NCI-H1694 treated with DMSO at 0.1 percent for 48 hours (cell line): ENCODE measurements at places on chromosomes 3 and 15.
A peak's percentile ranks its signal among the peaks of the same experiment; 100 is the strongest.

- no peak for DNase-seq
These were observed 173.3 kb downstream of the PDZRN3 start for GRCh38 chr3:73451301-73451944.

DNA sequence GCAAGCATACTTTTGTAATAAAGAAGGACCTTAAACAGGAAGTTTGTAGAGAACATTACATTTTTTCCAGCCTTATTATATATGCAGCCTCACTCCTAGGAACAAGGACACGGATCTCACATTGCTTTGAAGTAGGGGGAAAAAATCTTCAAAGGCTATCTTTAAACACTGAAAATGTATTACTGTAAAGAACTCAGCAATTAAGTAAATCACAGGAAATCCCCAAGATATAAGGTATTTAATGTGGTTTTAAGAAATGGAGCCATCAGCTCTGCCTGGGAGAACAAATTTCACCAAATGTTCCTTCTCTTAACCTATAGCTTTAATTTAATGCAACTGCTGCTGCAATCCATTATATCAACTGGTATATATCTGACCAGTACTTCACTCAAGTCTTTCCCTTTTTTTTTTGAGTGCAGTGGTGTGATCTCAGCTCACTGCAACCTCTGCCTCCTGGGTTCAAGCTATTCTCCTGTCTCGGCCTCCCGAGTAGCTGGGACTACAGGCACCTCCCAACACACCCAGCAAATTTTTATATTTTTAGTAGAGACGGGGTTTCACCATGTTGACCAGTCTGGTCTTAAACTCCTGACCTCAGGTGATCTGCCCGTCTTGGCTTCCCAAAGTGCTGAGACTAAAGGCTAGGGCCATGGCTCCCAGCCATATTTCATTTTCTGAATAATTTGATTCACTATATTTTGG is 2.8 kb downstream of the BTLA start:
- DNase-seq = no peak

GRCh38 chr3:19149368-19149767 is 1.1 kb downstream of the KCNH8 start:
- no peak for DNase-seq

DNA sequence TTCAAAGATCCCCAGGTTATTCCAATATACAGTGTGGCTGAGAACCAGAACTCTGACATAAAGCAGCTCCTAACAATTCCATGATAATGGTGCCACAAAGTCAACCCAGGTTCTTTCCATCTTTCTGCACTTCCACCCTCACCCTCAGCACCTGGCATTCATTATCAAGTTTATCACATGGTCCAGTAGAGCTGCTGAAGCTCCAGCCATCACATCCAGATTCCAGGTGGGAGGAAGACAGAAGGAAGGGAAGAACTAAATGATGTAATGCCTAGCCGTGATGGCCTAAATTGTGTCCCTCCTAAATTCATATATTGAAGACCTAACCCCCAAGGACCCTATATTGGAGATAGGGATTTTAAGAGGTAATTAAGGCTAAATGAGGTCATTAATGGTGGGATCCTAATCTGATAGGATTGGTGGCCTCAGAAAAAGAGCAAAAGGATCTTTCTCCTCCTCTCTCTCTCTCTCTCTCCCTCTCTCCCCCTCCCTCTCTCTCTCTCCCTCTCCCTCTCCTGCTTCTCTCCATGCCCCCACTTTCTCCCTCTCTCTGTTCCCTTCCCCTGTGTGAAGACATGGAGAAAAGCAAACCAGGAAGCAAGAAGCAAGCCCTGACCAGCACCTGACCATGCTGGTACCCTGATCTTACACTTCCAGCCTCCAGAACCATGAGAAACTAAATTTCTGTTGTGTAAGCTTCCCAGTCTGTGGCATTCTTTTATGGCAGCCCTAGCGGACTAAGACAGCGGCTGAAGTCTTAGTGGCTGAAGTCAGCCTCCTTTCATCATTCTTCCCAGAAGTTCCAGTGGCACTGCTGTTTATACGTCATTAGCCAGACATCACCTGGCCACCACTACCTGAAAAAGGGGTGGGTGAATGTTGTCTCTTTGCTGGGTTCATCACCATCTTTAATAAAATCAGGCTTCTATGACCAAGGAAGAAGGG is 369.7 kb upstream of the PROK2 start:
- DNase-seq = no peak

GRCh38 chr3:113912552-113913236 is 35.1 kb upstream of the ZDHHC23 start:
- peak; percentile 74 for DNase-seq

GRCh38 chr15:90956274-90957030 is 1.8 kb downstream of the RCCD1 start:
- peak; percentile 29 for DNase-seq

- no peak for DNase-seq
These were observed 489 bp downstream of the CSPG5 start for GRCh38 chr3:47578119-47578632.

- peak; percentile 65 for DNase-seq
These were observed 17.1 kb upstream of the VILL start for GRCh38 chr3:37973246-37974054.

DNA sequence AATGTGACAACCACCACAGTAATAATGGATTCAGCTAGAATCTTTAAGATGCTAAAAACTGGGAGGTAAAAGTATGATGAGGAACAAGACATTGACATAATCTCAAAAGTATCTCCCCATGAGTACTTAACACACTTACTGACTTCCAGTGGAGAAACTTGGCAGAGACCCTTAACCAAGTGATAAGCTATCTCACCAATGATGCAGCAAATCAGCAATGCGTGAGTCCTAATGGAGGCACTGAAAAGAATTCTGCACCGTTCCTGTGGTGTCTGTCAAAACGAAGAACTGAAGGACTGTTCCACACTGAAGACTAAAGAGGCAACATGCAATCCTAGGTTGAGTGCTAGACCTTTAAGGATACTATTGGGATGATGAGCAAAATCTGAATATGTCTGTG is 67.9 kb upstream of the OCA2 start:
- DNase-seq = no peak

- DNase-seq = no peak
These were observed 336.1 kb downstream of the GBE1 start for GRCh38 chr3:81425198-81425868.

GRCh38 chr3:133930341-133930933 is 34.8 kb upstream of the RAB6B start:
- DNase-seq = peak; percentile 55

DNA sequence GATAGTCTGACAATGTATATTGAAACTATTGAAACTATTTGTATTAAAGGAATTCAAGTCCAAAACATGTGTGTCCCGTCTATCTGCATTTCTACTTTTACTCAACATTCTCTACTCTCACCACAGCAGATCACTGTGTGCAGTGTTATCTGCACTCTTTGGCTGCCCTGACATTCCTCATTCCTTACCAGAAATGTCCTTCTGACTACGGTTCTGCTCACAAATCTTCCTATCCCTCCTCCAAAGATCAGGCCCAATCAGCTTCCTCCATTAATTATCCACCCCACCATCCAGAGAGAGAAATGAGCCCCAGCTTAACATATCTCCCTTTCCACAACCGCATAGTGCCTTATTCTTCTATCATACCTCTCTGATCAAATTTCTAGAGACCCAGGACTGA is 94.7 kb downstream of the TBL1XR1 start:
- DNase-seq = no peak

DNA sequence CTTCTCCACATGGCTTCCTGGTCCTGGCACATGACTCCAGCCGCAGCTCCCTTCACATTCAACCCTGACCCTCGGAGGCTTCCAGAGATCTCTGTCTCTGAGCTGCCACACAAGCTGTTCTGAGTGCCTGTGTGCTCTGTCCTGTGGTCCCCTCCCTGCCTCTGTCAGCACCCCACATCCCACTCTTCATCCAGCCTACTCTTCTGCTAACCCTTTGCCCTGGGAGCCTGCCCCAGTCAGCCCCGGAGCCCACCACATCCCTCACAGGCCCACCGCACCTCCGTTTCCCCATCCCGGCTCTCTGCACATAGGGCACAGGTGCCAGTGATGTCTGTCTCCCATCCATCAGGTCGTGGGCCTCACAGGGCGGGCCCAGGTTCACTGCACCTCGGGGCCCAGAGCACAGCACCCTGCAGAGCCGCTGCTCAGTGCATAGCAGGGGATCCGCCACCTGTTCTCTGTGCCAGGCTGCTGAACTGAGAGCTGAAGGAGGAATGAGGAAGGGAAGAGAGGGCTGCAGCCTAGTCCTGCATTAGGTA is 133.6 kb downstream of the UACA start:
- DNase-seq = no peak

DNA sequence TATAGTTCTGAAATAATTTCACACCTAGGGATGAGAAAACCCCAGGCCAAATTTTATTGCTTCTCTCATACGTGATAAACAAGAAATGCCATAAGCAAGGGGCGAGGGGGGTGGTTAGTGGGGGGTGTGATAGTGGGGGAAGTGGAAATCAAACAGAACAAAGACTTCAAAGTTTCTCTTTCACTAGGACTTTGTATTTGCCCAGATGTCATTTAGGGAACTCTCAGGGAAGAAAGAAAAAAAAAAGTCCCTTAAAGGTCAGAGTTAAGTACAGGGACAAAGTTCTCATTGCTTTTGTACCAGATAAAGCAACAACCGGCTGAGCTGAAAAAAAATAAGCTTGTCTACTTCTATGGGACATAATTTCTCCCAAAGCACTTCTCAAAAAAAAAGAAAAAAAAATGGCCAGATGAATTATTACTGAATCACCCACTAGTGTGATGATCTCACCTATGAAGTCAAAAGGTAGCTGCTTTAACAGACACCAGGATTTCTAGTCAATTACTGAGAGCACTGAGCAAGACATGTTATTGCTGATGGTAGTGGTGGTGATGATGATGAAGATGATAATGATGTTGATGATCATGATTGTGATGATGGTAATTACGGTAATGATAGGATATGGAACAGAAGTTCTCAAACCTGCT is 56.2 kb downstream of the FHIT start:
- DNase-seq = no peak

- peak; percentile 58 for DNase-seq
These were observed 92.3 kb upstream of the ROPN1 start for GRCh38 chr3:124084022-124084881.

DNA sequence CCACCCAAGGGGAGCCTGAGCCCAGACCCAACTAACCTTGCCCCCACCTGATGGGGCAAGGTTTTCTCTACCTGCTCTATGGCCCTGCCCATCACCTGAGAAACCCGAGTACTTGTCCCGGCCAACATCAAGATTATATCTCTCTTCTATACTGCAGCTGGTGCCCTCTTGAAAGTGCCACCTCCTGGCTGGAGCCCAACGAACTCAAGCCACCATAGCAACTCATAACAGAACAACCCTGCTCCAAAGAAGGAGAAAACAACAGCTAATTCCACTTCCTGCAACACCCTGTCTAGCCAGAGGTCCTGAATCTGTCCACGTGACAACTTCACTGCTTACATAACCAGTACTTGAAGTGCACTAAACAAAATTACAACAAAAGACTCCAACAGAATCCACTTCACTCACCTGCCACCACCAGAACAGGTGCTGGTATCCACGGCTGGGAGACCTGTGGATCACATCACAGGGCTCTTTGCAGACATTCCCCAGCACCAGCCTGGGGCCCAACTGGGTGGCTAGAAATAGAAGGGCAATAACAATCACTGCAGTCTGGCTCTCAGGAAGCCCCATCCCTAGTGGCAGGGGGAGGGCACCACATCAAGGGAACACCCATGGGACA is 49.2 kb downstream of the PIERCE2 start:
- no peak for DNase-seq

DNA sequence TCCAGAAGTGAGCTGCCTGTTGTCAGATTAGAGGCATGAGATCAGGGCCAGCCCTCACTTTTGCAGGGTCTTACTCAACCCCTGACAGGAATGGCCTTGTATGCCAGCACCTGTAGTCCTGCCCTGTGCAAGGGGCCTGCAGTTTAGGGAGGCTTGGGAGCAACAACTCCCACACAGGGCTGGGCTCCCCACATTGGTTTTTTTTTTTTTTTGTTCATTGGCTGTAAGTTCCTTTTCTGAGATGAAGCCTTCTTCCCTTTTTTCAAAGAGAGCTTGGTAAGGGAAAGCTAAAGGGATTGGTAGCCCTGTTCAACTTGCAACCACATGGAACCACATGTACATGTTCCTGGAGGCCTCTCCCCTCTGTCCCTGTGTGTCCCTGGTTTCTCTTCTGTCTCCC is 46.4 kb downstream of the TNFAIP8L3 start:
- DNase-seq = no peak

DNA sequence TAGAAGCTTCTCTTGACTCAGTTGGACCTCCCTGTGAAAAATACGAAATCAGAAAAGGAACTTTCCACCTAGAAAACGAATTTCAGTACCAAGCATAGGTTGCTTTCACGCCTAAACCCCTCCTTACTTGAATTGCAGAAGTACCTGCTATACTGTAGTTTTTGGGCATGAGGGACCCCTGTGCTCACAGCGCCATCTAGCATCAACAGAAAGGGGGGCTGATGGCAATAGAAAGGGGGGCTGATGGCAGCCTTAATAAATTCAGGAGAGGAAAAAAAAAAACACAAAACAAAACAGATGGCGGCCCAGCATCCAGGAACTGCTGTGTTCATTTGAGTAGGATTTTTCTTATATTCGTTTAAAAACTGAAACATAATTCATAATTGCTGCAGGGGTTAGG is 96.7 kb downstream of the NPAP1 start:
- DNase-seq = no peak

DNA sequence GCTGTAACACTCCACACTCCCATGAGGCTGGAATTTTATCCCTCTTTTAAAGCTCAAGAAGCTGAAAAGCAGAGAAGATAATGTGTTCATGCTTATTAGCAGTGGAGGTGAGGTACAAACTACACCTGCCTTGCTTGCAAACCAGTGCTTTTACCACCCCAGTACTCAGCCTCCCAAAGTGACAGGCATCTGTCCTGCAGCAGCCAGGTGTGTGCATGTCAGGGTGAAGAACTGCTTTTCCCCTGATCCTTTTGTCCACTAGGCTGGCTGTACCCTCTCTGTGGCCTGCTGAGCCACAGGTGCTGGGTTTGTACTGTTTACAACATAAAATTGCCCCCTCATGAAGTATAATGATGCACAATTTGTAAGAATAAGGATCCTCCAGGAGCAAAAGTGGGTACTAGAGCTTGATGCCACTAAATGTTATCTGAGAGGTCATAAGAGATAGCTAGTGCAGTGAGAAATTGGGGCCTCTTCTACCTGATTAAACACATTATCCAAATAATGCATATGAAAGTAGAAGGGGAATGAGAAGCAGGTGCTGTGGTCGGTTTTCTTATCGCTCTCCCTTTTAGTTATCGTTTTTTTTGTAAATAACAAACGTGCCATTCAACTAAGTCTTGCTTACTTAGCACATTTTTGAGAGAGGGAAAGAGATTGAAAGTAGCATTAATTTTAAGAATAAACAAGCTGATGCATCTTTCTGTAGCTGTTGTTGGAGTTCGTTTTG is 39.2 kb upstream of the GADL1 start:
- DNase-seq = no peak

- DNase-seq = no peak
These were observed 22.2 kb upstream of the IGDCC3 start for GRCh38 chr15:65399997-65400396.
